ENCODE measurements at places on chromosomes 13 and 19.
A peak's percentile ranks its signal among the peaks of the same experiment; 100 is the strongest.

GRCh38 chr19:31880283-31880682 is 465.1 kb upstream of the ZNF507 start:
- no peak for DNase-seq

DNA sequence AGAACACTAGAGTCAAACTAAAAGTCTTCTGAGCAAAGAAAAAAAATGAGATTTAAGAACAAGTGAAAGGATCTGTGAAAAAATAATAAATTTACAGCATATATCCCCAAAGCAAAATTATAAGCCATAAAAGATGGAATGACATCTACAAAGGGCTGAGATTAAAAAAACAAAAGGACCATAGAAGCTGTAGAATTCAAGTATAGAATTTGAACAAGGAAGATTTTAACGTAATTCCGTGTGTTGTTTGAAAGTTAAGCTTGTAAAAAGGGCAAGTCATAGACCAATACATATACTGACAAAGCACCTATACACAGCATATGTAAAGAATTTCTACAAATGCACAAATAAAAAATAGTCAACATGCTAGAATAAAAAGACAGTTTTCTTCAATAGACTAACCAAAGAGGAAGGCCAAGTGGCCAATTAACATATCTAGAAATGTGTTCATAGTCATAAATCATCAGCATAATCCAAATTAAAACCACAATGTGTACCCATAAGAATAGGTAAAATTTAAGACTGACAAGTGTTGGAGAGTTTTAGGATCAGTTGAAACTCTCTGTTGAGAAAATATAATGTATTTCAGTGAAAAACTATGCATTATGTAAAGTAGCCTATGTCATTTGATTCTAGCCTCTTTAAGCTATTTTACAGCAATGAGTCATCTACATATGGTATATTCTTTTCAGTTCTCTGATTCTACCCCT is 674.9 kb downstream of the OLFM4 start:
- DNase-seq = no peak

GRCh38 chr13:33087091-33087490 is 70.9 kb downstream of the KL start:
- DNase-seq = no peak

DNA sequence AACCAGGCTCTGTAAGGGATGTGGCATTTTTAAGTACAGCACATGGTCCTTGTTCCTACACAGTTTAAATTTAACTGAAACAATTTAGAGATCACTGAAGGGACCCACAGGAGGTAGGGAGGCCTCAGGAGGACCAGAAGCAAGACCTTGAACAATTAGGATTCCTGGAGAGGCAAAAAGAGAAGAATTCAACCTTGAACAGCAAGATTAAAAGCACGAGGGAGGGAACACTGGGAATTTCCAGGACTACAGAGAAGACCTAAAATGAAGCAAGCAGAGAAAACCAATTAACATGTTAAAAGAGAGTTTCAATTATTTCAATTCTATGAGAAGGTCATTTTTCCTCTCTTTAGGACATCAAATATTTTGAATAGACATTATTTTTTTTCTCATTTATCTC is 160.3 kb downstream of the KCTD12 start:
- no peak for DNase-seq

GRCh38 chr13:20331419-20331818 is 99.3 kb upstream of the GJB6 start:
- DNase-seq = no peak

GRCh38 chr19:56110515-56111448 is 10.3 kb downstream of the ZNF787 start:
- no peak for DNase-seq

- no peak for DNase-seq
Measured at GRCh38 chr19:29162694-29163093, 50.3 kb downstream of the UQCRFS1 start.

- no peak for DNase-seq
Measured at GRCh38 chr13:30133996-30134395, 173.4 kb downstream of the KATNAL1 start.

DNA sequence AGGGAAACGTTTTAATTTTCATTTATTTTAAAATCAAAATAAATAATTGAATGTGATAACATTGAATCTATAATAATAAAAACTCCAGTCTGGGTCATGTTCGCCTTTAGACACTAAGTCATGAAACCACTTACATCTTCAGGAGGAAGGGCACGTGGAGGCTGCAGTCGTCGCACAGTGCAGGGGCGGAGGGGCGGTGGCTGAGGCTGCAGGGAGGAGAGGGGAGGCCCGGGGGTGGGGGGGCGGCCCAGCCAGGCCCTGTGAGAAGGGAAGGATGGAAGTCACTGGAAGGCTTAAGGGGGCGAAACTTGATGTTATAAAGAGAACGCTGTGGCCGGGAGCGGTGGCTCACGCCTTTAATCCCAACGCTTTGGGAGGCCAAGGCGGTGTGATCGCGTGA is 14.9 kb upstream of the LATS2 start:
- no peak for DNase-seq

DNA sequence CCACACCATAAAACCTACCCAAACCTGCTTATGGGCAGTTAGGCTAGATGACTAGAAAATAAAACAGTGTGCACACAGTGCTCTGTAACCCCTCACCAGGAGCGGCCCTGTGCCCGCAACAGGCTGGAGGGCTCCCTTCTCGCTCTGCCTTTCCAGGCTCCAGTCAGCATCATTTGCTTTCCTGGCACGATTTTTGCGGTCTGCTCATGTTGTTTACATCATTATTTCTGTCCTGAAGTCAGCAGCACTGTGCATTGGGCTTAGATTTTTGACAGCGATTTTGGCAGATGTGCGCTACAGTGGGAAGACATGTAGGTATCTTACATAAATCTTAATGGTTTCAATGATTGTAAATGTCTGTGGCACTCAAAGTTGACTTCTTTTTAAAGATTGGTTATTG is 344.0 kb downstream of the MTUS2 start:
- DNase-seq = no peak

GRCh38 chr13:20923272-20923671 is 20.7 kb upstream of the XPO4 start:
- no peak for DNase-seq

DNA sequence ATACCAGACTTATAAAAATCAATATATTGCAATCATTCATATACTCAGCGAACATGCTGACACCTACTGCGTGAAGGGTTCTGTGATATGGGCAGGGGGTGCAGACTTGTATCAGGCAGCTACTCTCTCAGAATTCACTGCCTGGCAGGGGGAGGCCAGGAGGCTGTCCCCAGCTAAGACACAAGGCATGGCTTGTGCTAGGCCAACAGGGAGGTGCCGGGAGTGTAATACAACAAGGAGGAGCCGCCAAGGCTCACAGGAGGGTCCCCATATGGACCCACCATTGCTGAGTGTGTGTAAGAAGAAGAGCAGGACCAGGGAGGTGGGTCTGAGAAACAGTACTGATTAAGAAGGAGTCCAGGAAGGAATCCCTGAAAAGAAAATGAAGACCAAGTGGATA is 97.2 kb downstream of the COL4A2 start:
- no peak for DNase-seq

DNA sequence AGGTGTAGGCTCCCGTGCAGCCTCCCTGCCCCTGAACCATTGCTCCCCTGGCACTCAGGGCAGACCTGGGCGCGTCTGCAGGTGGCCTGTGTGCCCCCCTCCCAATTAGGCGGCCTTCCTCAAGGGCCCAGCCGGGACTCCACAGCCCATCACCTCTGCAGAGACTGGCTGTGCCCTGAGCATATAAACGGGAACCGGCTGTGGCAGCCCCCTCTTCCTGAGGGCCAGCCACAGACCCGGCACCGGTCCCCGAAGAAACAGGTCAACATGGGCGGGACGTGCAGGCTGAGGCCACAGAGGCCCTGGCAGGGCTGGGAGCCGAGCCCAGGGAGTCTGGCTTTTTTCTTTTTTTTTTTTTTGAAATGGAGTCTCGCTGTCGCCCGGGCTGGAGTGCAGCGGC is 12.0 kb downstream of the PIAS4 start:
- DNase-seq = no peak

DNA sequence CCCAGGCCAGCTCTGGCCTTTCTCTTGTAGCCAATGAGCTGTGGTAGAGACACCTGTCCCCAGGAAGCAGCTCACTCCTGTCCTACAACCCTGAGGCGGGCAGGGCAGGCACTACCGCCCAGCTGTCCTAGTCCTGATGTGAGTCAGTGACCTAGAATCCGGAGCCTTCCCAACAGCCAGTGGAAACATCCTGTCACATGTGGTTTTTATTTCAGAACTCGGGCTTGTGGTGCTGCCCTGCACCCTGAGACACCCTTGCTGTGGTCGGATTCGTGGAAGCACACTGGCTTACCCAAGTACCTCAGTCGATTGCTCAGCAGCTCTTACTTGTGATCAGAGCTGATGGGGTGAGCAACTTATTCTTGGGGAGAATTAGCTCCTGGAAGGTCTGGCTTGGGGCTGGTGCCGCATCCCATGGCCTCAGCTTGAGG is 83.6 kb upstream of the ARHGEF7 start:
- peak; percentile 76 for DNase-seq

- DNase-seq = no peak
Measured at GRCh38 chr13:21050288-21051197, 10.8 kb downstream of the LATS2 start.

DNA sequence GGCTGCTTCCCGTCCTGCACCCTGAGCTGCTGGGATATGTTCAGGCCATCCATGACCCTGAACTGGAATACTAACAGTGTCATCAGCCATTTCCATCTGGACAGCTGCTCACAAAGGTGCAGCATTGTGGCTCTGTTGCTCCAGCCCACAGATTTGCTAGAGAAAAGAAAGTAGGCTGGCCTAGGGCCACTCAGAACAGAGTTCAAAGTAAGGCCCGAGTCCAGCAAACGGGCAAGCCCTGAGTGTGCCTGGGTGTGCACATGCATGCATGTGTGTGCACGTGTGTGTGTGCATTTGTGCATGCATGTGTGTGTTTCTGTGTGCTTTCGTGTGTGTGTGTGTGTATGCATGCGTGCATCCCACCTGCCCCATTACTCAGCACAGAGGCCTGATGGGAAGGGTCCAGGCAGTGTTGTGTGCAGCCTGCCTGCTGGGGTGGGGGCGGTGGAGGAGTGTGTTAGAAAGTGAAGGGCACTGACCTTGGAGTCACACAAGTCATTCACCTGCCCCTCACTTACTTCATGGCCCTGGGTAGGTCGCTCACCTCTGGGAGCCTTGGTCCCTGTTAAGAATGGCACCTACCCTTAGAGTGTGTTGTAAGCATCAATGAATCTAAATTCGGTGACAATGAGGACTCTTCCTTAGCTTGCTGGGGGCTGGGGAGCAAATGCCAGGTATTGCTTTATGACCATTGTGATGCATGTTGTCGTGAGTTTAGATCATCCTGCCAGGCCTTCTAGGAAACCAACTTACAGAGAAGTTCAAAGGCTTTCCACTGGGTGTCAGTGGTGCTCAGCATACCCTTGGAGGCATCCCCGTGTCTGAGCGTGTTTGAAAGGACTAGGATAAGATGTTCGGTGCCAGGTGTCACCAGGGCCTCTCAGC is 53.2 kb downstream of the GPR12 start:
- peak; percentile 0 for DNase-seq

GRCh38 chr13:74301258-74301935 is 167.2 kb upstream of the KLF12 start:
- DNase-seq = no peak

DNA sequence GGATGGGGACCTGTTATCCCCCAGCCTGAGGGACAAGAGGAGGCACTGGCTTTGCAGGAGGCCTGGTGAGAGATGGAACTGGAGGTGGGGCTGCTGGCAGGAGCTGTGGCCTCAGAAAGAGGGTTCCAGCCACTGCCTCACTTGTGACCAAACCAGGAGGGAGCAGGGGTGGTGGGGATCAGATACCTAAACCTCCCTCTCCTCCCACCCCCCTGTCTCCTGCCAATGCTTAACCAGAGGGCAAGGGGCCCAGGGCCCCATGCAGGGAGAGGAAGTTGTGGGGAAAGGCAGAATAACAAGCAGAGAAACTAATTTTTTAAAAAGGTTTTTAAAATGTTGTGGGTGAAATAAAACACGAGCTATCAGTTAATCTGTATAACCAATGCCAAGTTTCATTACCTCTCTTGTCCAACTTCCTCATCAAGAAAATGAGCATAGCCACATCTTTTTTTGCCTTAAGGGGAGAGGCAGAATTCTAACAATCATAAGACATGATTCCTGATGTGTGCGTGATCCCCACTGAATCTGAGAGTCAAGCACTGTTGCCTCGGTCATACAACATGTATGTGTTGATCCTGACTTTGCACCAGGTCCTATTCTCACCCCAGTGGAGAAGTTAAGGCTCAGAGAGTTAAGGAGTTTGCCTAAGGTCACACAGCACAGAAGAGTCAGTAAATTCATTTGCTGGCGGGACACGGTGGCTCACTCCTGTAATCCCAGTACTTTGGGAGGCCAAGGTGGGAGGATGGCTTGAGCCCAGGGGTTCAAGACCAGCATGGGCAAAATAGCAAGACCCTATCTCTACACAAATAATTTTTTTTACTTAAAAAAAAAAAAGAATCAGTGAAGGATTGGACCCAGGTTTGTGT is 12.9 kb downstream of the FXYD5 start:
- no peak for DNase-seq

DNA sequence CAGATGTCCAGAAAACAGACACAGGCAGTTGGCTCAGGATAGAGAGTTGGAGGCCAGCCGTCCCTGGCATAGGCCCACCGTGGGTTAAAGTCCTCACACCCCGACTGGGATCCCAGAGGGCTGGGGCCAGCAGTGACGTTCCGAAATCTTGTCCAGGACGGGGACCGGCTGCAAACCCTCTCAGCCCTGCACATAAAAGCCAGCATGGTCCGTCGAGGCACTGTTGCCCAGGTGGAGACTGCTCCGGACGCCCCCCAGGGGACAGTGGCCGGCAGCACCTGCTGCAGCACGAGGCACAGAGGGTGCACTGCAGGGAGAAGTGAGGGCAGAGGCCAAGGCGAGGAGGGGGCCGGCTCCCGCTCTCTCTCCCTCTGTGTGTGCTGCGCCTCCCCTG is 4.3 kb upstream of the IFNL2 start:
- no peak for DNase-seq

GRCh38 chr13:32447894-32448623 is 20.1 kb upstream of the N4BP2L1 start:
- no peak for DNase-seq

DNA sequence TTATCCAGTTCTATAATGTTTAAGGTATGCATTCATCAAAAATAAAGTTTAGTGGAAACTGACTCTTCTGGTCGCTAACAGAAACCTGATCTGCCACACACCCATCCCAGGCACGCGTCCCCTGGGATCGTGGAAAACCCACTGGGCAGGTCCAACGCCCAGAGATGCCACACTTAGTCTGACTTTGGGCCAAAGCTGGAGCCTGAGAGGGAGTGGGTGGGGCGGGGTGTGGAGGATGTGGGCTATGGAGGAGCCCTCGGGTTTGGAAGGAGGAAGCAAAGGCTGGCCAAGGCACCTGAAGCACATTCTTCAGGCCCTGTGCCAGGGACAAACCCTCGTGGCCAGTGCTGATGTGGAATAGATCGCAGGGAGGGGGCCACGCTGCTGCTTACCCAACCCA is 2.5 kb downstream of the IGFL1 start:
- DNase-seq = no peak

GRCh38 chr19:16772841-16773240 is 53.2 kb downstream of the NWD1 start:
- no peak for DNase-seq

GRCh38 chr13:109998684-109999533 is 212.5 kb upstream of the IRS2 start:
- DNase-seq = no peak

DNA sequence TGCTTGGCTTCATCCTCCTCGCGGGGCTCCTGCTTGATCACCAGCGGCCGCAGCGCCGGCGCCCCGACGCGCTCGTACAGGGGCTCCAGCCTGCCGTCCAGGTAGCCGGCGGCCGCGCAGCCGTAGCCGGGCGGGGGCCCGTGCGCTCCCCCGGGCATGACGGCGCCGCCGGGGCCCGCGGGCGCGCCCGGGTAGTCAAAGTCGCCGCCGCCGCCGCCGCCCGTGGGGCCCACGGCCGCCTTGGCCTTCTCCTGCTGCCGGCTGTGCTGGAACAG is 497 bp downstream of the CEBPA start:
- no peak for DNase-seq
